Vein endothelial cell (primary cell): ENCODE measurements at places on chromosomes 13 and 19. TPM values are rescaled to one million over a fixed set of nuclear protein-coding genes. Genes with fewer than 3 reads are reported as not detected.

HTR2A gene
- not detected in 2 replicates for total RNA-seq

CACNG6 gene
- total RNA-seq: 1.5 and 2.9 TPM in 2 replicates

ZNF43 gene
- 14.7 and 16.8 TPM in 2 replicates for total RNA-seq

ZNF536 gene
- not detected in 2 replicates for total RNA-seq

TSHZ3 gene
- total RNA-seq: 0.65 and 3.3 TPM in 2 replicates

CCL25 gene
- not detected in 2 replicates for total RNA-seq

RUBCNL gene
- not detected in 2 replicates for total RNA-seq

SAFB2 gene
- 32.0 and 48.5 TPM in 2 replicates for total RNA-seq

PLPPR3 gene
- 0.48 and 1.3 TPM in 2 replicates for total RNA-seq

PRTN3 gene
- not detected in 2 replicates for total RNA-seq

CGB1 gene
- not detected in 2 replicates for total RNA-seq

MAP3K10 gene
- 8.5 and 8.7 TPM in 2 replicates for total RNA-seq

KEAP1 gene
- 74.0 and 74.1 TPM in 2 replicates for total RNA-seq

KIR3DL2 gene
- not detected in 2 replicates for total RNA-seq

MATK gene
- total RNA-seq: 0.29 TPM in 1 of 2 replicates, not detected in the other

RGL3 gene
- total RNA-seq: 0.86 and 3.9 TPM in 2 replicates

RAP2A gene
- 37.6 and 58.6 TPM in 2 replicates for total RNA-seq

EFNB2 gene
- total RNA-seq: 121 and 134 TPM in 2 replicates

MCF2L gene
- total RNA-seq: under 0.01 and 0.98 TPM in 2 replicates

CYP4F22 gene
- total RNA-seq: not detected in 2 replicates

DUS3L gene
- total RNA-seq: 32.0 and 37.2 TPM in 2 replicates

F7 gene
- not detected in 2 replicates for total RNA-seq

GJA3 gene
- total RNA-seq: under 0.01 TPM in 1 of 2 replicates, not detected in the other

ZNF497 gene
- 0.76 and 0.98 TPM in 2 replicates for total RNA-seq

VWA8 gene
- 10.8 and 16.5 TPM in 2 replicates for total RNA-seq

ZNF846 gene
- 6.7 and 6.9 TPM in 2 replicates for total RNA-seq

AMER2 gene
- not detected in 2 replicates for total RNA-seq

ZNF229 gene
- 6.2 and 15.7 TPM in 2 replicates for total RNA-seq

KLK15 gene
- total RNA-seq: not detected in 2 replicates

YJEFN3 gene
- 0.33 and 0.48 TPM in 2 replicates for total RNA-seq

ZNF837 gene
- 2.3 and 2.5 TPM in 2 replicates for total RNA-seq

AP1M1 gene
- total RNA-seq: 79.8 and 84.6 TPM in 2 replicates

PPFIA3 gene
- total RNA-seq: 2.8 and 4.9 TPM in 2 replicates

LYL1 gene
- 58.6 and 119 TPM in 2 replicates for total RNA-seq

NXNL1 gene
- not detected in 2 replicates for total RNA-seq

OR10H4 gene
- total RNA-seq: not detected in 2 replicates

KLK4 gene
- total RNA-seq: not detected in 2 replicates

KIR2DL3 gene
- total RNA-seq: not detected in 2 replicates

CATSPERD gene
- not detected in 2 replicates for total RNA-seq

KLF2 gene
- 4.2 and 9.5 TPM in 2 replicates for total RNA-seq

ZNF714 gene
- total RNA-seq: 9.8 and 9.9 TPM in 2 replicates

C19orf67 gene
- total RNA-seq: not detected in 2 replicates

TNFRSF19 gene
- total RNA-seq: under 0.01 and 0.48 TPM in 2 replicates

CRB3 gene
- total RNA-seq: not detected in 2 replicates

VSIG10L gene
- total RNA-seq: 0.19 and 0.33 TPM in 2 replicates
